ENCODE measurements at places on chromosomes 4 and X.

DNA sequence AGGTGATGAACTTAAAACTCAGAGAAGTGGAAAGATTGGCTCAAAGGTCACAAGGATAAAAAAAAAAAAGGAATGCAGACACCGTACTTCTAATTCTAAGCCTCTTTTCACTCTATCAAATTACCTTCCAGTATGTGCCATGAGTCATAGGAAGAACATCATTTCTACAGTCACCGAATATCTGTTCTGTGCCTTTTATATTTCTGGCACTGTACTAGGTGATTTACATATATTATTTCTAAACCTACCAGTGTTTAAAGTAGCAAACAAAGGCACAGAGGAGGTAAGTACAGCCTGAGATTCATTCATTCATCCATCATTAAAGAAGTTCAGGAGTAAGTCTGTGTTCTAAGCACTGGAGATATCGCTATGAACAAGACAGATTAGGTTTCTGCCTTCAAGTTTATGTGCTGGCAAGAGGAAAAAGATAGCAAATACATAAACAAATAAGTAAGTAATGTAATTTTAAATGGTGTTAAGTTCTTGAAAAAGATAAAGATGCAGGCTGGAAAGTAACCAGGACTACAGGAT is 65.3 kb downstream of the PALLD start:
- peak; percentile 49 for ATAC-seq

DNA sequence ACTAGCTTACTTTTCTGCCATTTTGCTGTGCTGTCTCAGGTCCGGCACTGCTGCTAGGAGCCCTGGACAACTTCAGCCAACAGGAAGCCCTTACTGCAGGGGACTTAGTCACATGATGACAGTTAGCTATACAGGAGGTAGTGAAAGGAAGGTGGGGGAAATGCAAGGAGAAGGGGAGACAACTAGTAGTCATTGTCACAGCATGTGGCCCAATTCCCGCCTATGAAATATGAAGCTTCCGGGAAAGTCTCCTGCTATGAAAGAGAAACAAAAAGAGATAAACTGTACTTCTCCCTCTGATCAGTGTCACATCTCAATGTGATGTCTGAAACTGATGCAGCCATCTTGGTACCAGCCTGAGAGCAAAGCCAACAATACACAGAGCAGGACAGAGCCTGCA is 71.6 kb downstream of the AMELX start:
- ATAC-seq: no peak

DNA sequence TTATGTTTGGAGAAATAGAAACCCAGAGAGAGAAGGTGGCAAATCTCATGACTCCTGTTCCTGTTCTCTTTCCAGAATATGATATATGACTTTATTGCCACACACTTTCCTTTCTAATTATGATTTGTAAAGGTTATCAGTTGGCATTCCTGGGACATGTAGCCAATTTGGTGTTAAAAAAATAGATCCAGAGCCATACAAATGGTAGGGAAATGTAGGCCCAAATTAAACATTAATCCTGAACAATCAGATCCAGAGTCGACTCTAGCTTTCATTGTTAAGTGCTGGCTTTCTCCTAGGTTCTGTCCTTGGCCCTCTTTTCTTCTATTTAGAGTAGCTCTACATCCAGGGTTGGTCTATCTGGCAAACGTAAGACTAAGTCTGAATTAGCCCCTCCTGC is 69.8 kb upstream of the LONRF3 start:
- ATAC-seq: no peak

GRCh38 chr4:123064390-123064789 is 142.0 kb upstream of the NUDT6 start:
- peak; percentile 100 for ATAC-seq

DNA sequence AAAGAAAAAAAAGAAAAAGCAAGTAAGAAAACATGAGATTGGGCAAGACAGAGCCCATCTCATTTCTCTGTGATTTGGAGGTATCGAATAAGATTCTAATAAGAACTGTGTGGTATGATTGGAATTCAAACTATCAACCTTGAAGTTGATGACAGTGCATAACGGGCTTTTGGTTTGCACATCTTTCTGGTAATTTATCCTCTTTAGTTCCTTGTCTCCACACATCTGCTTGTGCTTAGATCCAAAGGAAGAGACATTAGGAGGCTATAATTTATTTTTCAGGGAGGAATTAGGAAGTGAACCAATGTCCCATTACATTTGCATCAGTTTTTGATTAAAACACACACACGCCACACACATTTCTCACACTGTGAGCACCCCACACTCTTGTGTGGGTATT is 149.9 kb downstream of the ARSF start:
- no peak for ATAC-seq

- ATAC-seq: no peak
Observed at GRCh38 chrX:139795196-139795595, 87.2 kb upstream of the MCF2 start.

GRCh38 chrX:9656871-9657270 is 108.8 kb downstream of the GPR143 start:
- ATAC-seq: peak; percentile 25

All from esophagus mucosa (tissue), 1 donor.